NCI-H187 treated with DMSO at 0.1 percent for 48 hours (cell line): ENCODE measurements at places on chromosomes 7 and 10.

DNA sequence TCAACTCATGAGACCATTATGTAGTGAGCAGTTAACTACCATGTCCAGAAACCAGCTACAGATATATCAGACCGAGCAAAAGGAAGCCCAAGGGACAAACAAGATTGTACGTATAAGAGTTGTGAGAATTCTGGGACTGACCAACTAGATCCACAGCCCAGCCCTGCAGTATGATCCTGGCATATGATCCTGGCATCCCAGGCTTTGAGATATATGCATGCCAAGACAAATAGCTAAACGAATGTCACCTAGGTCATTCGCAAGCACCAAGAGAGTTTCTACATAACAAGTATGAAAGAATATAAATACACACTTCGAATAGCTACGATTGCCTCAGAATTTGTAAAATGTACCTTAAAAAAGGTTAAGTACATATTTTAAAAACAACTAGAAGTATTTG is 56.4 kb upstream of the PMPCB start:
- DNase-seq: no peak

DNA sequence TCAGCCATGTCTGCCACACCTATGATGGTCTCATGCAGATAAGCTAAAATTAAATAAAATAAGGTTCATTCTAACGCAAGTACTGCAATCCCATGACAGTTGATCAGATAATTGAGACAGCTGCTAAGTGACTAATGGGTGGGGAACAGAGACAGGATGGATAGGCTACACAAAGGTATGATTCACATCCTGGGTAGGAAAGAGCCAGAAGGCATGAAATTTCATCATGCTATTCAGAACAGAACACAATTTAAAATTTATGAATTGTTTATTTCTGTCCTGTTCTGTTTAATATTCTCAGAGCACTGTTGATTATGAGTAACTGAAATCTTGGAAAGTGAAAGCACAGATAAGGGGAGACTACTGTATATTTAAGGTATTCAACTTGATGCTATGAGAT is 381.8 kb upstream of the SORCS1 start:
- DNase-seq: no peak

DNA sequence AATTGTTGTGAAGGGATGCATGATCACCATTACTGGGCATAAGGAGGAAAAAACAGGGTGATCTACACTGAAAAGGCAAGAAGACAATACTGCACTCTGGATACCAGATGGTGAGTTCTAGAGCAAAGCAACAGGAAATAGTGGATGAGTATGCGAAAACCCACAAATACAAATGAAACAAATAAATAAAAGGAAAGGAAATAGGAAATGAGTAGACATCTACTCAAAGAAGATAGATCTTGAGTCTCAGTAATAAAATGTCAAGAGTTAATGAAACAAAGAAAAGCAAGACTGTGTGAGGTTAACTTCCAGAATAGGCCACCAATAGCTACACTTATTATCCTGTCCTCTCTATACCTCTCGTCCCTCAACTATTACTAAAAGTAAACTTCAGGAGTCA is 11.7 kb downstream of the ORC5 start:
- DNase-seq: no peak

DNA sequence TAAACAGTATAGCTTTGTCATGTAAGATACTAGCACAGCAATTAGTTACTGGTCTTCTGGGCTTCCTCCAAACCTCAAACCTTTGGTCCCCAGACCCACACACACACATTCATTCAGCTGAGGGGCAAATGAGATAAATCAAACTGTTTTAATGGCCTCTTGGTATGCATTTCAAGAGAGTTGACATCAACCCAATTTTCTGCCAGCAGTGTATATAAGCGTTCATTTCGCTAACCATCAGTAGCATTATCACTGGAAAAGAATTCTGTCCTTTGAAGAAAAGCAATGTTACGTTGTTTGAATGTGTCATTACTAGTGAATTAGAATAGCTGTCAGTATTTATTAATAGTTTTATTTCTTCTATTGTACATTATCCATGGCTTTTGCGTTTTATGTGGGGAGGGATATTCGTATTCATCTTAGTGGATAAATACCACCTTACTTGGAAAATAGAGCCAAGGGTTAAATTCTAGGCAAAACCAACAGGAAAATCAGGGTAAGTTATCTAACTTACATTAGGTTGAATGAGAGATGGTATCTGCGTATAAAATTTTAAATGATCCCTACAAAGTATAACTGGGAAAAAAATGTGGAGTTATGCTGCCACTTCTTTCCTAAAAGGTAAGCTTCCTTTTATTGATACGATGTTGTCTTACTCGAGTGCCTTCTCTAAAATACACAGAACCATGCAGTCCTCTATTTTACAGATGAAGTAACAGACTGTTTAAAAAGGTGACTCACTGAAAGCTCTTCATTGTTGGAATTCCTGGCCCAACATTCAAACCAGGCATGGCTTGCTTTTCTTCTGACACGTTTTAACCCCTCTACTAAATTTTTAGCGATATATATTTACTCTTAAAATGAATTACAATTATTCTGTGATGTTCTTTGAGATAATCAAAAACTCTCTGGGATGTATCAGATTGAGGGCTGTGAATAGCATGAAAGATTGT is 2.0 kb upstream of the ZMYND11 start:
- no peak for DNase-seq

DNA sequence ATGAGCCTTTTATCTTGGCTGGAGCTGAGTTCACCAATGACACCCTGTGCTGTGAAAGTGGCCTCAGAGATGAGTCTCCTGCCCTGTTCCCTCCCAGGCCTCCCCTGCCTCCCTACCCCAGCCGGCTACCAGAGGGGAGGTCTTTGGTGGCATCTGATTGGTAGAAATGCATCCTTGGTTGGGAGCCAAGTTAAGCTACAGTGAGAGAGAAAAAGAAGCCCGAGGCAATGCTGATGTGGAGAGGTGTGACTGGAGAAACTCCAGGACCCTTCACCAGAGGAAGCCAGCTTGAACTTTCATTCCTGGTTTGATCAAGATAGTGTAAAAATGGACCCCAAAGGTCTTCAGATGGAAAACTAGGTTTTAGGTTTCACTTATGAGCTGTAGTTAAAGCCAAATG is 191.1 kb upstream of the TCF7L2 start:
- DNase-seq: no peak

DNA sequence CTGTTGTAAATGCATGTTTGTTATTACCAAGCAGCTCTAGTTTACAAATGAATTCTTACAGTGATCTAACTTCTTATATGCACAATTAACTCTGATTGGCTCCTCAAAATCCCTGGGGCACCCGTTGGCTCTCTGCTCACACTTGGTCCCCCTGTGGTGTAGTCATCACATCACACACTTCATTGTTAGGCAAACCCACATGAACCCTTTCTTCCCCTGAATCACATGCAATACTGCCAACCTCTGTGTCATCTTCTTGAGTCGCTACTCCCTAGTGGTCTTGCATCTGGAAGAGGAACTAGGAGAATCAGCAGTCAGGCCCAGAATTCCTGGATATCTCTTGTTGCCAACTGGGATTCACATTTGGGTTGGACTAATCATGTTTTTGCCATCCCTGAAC is 73.1 kb downstream of the CD36 start:
- no peak for DNase-seq

GRCh38 chr7:124379296-124379695 is 346.4 kb upstream of the TMEM229A start:
- no peak for DNase-seq

DNA sequence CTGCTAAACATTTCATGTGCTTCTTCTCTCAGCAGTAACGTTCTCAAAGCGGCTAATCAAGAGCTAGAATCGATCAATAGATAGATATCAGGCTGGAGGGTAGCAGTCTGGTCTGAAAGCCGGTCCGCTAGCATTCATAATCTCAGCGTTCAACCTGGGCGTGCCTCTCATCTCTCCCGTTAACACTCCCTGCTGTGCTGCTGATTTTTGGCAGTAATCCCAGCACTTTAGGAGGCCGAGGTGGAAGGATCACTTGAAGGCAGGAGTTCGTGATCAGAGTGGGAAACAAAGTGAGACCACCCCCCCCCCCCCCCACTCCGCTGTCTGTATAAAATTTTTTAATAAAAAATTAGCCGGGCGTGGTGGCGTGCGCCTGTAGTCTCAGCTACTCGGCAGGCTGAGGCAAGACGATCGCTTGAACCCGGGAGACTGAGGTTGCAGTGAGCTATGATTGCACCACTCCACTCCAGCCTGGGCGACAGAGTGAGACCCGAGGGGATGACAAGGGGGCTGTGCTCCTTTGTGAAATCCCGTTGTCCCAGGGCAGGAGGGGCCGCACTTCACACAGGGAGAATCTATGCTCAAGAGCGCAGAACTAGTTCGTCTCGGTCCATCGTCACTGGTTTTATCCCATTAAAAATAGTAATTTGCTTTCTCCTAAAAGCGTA is 624 bp upstream of the CEP55 start:
- DNase-seq: no peak

GRCh38 chr7:110296321-110296720 is 794.6 kb upstream of the LRRN3 start:
- DNase-seq: no peak

DNA sequence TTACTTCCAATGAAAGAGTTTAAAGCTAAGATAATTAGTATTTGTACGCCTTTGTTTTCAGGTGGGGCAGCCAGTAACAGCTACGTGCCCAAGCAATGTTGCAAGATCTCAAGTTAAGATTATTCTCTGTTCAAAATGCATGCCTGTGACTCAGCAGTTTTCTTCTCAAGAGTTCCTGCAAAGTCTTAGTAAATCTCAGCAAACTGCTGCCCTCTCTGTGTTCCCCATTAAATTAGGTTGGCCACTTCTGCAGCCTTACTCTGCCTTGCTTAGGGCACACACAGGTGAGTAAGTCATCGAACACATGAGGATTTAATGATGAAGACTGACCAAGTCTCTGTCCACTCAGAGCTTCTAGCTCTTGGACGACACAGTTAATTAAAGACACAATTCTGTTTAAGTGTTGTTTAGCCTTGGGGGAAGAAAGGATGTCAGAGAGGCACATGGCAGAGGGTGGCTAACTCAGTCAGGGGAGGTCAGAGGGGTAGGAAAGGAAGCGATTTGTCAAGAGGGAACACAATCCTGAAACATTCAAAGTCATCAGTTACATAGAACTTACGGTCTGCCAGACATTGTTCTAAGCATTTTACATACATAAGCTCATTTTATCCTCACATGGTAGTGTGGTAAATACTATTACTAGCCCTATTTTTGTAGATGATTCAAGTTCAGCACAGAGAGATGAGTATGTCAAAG is 20.2 kb upstream of the SLC35G1 start:
- no peak for DNase-seq

GRCh38 chr7:11607686-11608085 is 224.3 kb downstream of the THSD7A start:
- no peak for DNase-seq

GRCh38 chr7:39623732-39624441 is 515 bp downstream of the RALA start:
- no peak for DNase-seq

DNA sequence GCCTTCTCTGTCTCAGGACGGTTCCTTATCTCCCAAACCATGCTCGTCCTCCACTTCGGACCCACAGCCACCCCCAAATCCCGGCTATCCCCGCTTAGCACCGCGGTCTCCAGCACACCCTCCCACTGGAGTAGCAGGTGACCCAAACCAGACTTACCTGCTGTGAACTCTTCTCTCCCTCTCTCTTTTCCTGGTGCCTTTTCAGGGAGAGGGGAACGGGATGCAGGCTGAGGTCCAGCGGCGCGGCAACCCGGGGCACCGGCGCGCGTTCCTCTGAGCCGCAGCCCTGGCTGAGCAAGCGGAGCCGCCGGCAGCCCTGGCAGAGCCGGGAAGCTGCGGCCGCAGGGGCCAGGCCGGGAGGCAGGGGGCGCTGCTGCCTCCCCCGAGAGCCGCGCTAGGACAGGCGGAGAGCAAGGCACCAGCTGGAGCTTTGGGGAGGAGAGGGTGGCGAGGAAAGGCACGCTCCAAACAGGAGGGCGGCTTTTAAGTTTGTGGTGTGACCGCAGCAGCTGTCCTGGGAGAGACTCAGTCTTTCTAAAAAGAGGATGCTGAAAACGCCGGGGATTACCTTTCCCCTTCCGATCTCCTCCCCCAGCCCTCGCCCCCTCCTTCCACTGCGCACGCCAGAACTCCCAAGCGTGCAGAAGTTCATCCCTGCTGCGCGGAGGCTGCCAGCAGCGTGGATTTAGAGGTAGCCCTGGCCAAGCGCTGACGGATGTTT is at the start of gene SEMA3D:
Gene SEMA3D, minus strand, starts transcription at position 536 of the 721 bp plus-strand sequence. CDS start 65,165 bp downstream, outside the sequence.
- peak; percentile 40 for DNase-seq

DNA sequence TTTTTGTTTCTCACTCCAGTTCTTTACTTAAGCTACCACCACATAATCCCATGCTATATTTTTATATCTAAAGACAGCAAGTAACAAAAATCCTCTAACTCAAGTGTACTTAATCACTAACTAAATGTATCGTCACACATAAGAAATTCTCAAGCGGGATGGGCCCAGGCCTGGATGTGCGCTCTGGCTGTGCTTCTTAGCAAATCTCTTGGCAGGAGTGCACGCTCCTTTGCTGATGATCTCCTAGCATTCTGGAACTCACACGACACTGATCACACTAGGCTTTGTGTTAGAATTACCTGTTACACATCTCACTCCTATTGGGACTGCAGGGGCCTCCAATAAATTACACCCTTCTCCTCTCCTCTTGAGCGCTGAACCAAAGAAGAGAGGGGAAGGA is 46.7 kb upstream of the CALD1 start:
- DNase-seq: no peak

DNA sequence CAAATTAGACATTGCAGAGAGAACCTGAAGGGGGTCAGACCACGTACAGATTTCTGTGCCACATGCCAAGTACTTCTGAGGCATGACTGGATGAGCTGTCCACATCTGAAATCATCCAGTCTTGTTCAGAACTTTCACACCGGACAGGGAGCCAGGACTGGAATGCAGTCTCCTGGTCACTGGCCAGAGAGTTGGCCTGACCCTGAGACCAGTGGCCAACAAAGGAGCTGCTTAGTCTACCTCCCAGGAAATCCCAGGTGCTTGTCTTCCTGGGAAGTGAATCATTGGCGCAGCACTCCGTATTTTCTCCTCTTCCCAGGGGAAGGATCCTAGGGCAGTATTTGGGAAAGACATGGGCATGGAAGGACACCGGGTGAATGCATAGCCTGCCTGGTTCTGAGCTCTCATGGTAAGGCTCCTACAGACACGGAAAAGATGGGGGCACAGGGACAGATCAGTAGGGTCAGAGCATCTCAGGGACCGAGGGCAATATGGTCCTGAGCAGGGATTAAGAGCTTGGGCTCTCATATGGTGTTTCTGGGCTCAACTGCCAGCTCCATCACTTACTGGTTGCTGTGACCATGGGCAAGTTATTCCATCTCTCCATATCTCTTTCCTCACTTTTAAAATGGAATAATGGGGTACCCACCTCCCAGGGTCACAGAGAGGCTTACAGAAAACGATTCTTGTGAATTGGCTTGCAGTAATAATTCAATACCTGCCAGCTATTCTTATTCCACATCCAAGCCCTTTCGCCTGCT is 1.3 kb upstream of the SCD start:
- DNase-seq: no peak
